Activated CD4-positive, alpha-beta T cell treated with anti-CD3 and anti-CD28 coated beads for 1 hour (primary cell): ENCODE measurements at places on chromosomes 6 and 20.

DNA sequence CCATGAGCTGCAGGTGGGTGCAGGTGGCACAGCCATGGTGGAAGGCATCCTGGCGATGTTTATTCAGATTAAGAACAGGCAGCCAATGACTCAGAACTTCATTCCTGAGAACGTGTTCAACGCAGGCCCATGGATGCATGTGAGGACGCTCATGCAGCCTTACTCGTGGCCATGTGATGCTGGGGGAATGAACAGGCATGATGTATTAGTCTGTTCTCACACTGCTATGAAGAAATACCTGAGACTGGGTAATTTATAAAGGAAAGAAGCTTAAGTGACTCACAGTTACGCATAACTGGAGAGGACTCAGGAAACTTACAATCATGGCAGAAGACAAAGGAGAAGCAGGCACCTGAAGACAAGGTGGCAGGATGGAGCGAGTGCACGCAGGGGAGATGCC lies 146.6 kb downstream of the RNASET2 start:
- no peak for DNase-seq

GRCh38 chr20:4369119-4369797 lies 352.5 kb upstream of the PRND start:
- DNase-seq: no peak

GRCh38 chr6:112939563-112939962 lies 592.4 kb downstream of the RFPL4B start:
- no peak for DNase-seq

GRCh38 chr20:7667194-7667593 lies 273.1 kb downstream of the HAO1 start:
- no peak for DNase-seq

DNA sequence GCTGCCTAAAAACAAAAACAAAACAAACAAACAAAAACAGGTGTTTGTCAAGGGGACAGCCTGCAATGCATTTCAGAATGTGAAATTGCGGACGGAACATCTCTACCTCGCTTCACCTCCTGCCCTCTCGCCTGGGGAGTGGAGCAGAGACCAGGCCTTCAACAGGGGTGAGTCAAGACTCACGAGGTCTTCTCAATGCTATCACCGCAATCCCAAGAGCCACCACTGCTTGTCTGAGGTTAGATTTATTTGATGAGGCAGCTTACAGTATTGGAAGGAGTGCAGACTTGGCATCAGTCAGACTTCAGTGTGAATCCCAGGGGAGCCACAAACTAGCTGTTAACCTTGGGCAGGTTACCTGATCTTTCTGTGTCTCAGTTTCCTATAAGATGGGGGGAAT lies 7.7 kb downstream of the GABRR1 start:
- no peak for DNase-seq

DNA sequence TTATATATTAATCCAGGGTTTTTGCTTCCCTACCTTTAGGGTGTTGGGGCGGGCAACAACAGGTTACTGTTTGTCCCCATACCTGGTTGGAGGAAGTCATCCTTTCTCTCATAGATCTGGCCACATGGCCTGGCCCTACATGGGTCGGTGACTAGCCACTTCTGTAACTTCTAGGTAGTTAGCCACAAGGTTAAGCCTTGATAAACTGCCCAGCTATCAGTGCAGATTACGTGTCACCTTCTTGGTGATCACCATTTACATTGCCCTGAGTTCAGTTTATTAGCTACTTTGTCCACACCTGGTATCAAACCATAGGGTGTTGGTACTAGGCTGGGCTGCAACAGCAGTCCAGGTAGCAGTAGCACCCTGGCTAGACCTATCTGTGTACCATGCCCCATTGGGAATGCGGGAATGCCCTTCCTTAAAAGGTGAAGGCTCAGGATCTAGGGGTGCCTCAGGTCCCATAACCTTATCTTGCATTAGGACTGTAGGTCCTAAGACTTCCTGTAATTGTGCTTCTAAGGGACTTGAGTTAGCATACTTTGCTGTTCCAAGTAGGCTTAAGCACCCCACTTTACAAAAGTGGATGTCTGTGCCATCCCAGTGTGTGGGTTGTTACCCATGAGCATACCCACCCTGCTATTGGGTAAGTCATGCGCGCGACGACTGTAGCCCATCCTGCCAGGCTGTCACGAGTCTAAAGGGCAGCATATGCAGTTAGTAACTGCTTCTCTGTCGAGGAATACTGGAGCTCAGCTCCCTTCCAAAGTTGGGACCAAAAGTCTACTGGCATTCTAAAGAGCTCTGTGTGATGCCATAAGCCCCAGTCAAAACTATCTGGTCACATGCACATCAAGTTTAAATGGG lies 5.2 kb downstream of the ZKSCAN3 start:
- DNase-seq: no peak

- DNase-seq: no peak
Observed at GRCh38 chr20:43936104-43936770, 21.6 kb downstream of the TOX2 start.

DNA sequence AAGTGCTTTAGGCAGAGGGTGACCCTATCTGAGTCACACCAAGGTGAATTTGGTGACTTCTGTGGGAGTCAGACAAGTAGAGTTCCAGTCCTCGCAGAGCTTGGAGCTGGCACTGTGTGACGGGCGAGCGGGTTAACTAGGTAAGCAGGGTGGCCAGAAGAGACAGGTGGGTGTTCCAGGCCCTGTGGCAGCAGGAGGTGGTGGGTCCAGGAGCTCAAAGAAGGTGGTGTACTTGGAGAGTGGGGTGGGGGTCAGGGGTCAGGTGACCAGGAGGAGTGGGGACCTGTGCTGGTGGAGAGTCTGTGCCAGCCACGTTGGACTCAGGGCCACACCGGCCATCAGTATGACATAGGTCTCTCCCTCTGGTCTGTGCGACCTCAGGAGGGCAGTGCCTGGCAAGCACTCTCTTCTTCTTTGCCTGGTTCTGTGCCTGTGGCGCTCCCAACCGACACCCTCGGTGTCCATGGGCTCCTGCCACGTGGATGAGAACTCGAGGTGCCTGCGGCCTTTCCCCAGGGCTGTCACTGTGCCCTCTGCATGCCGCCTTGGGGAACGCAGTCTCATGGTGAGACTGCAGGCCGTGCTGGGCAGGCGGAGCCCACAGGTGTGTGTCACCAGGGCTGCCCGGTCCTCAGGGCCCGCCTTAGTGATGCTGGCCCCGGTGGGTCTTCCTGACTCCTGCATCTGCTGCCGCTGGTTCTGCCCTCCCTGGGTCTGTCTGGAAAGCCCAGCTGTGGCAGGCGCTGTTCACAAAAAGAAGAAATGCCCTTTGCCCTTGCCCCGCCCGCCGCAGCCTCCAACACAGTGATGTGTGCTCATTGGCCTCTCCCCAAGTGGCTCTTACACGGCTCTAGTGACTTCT lies 1.6 kb downstream of the MRGBP start:
- DNase-seq: no peak

DNA sequence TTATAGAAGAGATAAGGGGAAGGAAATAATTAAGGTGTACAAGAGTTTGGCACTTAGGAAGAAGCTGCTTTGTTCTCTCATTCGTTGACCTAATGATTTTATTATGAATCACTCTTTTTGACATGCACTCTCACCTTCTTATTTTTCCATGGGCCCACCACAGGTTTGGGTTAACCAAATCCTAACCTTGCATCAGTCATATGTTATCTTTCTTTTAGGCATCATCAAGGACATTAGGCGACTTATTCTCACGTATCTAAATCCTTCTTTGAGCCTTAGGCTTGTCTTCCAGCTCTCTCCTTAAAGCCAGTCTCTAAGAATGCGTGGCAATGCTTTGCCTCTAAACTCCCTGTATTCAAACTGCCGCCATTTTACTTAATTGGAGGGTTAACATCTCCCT lies 58.3 kb downstream of the TNFRSF21 start:
- no peak for DNase-seq

- no peak for DNase-seq
Observed at GRCh38 chr6:158309814-158310213, 2.5 kb upstream of the TULP4 start.

DNA sequence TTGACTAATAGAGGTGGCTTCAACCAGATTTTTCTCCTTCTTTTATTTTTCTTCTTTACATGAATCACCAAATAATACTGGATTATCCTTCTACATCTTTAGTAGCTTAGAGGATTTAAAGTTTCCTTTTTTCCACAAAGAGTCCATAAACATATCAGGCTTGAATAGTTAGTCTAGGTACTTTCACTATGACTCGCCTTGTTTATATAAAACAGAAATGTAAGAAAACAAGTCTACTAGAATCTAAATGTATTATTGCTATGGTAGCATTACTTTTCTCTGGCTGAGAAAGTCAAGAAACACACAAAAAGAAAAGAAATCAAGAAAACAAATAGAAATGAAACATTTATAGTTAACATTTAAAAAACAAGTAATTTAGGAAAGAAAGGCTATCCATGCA lies 215.2 kb downstream of the PTPRK start:
- DNase-seq: no peak

DNA sequence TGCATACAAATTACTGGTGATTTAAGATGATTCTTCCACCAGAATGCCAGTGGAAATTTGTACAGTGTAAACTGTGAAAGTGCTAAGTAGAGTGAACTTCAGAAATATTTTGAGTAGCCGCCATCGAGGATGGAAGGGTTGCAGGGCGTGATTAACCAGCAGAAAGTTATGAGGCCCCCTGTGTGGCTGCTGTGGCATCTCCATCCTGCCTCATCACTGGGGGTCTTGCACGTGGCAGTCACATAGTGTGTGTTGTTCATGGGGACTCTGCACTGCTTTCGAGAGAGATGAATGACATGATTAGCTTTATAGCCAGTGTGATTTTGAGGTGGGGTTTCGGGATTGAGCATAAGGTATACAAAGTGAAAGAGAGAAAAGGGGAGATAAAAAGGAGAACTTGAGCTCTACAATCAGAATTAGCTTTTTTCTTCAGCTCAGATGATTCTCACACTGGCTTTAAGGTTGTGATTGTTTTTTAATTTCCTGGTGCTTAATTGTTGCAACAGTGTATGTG lies 26.4 kb downstream of the KCTD20 start:
- no peak for DNase-seq

DNA sequence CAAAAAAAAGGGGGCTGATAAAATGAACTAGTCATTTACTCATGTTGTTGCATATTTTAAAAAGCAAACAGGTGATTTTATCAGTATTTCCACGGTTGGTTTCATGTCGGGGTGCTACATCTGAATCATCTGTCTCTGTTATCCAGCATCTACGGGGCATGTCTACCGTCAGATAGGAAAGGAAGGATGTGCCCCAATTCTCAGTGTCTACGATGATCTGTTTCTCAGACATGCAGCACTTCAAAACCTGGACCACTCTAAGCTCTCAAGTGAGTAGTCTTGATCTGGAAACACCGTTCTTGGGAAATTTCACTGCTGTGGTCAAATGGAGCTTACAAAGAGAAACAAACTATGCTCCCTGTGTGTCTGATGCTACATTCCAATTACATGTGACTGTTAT lies 240.3 kb upstream of the TAB2 start:
- no peak for DNase-seq

GRCh38 chr6:152474354-152474753 lies 162.8 kb downstream of the SYNE1 start:
- no peak for DNase-seq

GRCh38 chr6:109081026-109081425 lies 13.6 kb downstream of the SESN1 start:
- DNase-seq: no peak

- no peak for DNase-seq
Observed at GRCh38 chr20:15320941-15321340, 983.5 kb upstream of the FLRT3 start.

GRCh38 chr20:6974838-6975237 lies 207.4 kb downstream of the BMP2 start:
- DNase-seq: no peak

- DNase-seq: no peak
Observed at GRCh38 chr6:155235087-155235486, 28.7 kb upstream of the CLDN20 start.

DNA sequence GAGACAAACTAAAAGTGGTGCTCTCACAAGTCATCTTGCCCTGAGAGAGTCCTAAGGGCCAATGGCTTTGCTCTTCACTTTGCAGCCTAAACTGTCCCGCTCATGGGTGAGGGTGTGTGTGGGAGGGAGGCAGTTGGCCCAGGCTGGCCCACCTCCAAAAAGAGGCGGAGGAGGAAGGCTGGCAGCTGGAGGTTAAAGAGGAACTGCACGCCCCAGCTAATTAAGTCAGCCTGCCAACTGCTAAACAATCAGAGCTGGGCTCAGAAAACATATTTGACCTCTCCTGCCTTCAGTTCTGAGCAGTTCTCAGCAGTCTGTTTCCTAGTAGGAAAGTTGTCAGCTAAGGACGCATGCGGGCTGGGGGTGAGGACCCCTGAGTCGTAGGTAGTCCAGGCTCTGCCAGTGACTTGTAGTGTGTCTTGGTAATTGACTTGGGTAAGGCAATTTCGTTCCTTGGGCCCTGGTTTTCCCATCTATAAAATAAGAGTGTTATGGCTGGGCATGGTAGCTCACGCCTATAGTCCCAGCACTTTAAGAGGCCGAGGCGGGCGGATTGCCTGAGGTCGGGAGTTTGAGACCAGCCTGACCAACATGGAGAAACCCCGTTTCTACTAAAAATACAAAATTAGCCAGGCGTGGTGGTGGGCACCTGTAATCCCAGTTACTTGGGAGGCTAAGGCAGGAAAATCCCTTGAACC lies 17.0 kb downstream of the GSS start:
- no peak for DNase-seq

DNA sequence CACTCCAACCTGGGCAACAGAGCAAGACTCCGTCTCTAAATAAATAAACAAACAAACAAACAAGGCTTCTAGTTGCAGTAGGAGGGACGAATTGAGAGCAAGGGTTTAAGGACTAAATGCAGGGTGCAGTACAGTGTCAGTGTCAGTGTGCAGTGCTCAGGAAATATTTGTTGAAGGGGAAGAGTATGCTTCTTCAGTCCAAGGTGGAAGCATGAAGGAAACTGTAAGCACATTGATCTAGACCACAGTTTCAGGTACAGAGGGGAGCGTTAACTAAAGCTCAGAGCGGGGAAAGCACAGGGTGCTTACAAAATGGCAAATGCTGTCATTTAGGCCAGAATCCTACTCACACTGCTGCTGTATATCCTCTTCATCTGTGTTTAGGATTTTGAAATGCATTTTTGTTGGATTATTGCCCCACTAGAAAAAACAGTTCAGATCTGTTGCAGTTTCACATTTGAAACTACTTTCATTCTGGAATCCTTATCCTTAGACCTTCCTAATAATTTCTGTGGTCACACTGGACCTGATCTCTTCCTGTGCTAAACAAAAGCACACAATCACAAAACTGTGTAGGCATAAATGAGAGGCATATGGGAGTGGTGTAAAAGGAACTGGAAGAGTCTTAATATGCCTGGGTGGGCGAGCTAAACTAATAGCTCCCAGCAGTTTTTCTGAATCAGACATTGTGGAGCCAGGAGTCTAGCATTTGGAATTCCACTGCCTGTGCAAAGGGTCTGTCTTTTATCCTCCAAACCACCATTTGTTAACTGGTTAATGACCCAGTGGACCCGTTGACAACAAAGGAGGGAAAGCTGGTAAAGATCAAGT lies 41.4 kb downstream of the CBFA2T2 start:
- no peak for DNase-seq

- no peak for DNase-seq
Observed at GRCh38 chr6:133407320-133408100, 166.4 kb downstream of the EYA4 start.

DNA sequence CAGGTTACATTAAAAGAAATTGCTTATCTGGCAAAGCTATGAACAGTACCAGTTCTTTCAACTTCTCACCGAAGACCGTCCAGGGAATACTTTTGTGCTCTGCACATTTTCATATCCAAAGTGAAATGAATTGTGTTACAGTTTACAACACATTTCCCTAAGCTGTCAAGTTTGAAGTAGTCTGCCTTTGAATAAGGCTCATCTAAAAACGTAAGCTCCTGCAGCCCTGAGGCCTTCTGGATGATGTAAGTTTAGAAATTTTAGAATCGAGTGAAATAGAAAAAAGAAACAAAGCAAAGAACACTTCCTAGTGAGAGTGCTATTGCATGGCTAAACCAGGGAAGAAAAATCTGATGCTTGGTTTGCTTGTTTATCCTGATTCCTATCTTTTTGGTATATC lies 653.8 kb downstream of the MMUT start:
- DNase-seq: no peak
